ENCODE measurements at places on chromosomes 12 and 14. TPM values are rescaled to one million over a fixed set of nuclear protein-coding genes. Genes with fewer than 3 reads are reported as not detected.

CREBL2 gene
- 36.9 TPM for total RNA-seq

GRIN2B gene
- 0.03 TPM for total RNA-seq

ESR2 gene
- total RNA-seq: 0.26 TPM

DNA sequence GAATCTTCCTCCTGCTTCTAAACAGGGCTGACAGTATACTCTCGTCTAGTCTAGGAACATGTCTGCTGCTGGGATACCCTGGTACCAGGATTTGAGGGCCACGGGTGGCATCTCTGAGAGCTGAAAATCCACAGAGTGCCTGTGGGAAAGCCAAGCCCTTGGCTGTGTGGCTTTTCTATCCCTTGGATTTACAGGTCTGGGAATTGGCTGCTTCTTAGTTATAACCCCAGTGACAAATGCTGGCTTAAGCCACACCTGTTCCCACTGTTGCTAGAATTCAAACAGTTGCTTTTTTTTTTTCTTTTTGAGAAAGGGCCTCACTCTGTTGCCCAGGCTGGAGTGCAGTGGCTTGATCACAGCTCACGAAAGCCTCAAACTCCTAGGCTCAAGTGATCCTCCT lies 14.3 kb upstream of the RIN3 start:
- no peak for DNase-seq

GRCh38 chr12:11853126-11853525 lies 203.7 kb downstream of the ETV6 start:
- no peak for DNase-seq

GRCh38 chr12:131984334-131984733 lies 34.6 kb downstream of the EP400 start:
- DNase-seq: no peak

- no peak for DNase-seq
Measured at GRCh38 chr14:30550335-30550734, 8.6 kb upstream of the G2E3 start.

- DNase-seq: no peak
Measured at GRCh38 chr12:114480337-114481199, 74.6 kb upstream of the TBX5 start.

DNA sequence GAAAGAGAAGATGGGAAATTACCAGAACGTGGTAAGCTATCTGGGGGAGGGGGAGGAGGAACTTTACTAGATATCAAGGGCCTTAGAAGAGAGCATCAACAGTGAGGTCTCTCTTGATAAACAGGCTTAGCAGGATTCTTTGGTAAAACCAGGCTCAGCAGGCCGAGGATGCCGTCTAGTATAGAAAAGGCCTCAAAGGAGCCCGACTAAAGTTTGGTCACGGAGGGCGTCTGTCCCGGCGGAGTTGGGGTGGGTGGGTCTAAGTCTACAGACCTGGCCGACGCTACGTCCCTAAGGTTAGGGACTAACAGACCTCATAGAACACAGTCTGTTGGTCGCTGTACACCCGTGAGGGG lies 538 bp upstream of the TIGAR start:
- DNase-seq: no peak

- no peak for DNase-seq
Measured at GRCh38 chr14:99803803-99804202, 10.6 kb downstream of the EML1 start.

GRCh38 chr14:22512106-22512814 lies 76.8 kb downstream of the DAD1 start:
- no peak for DNase-seq

- no peak for DNase-seq
Measured at GRCh38 chr12:2649201-2650030, 145.4 kb upstream of the FKBP4 start.

GRCh38 chr12:121397521-121397920 lies 2.4 kb upstream of the RNF34 start:
- no peak for DNase-seq
